ENCODE measurements at places on chromosomes 13 and 19.

GRCh38 chr13:34749046-34749445 lies 193.0 kb upstream of the NBEA start:
- no peak for DNase-seq

DNA sequence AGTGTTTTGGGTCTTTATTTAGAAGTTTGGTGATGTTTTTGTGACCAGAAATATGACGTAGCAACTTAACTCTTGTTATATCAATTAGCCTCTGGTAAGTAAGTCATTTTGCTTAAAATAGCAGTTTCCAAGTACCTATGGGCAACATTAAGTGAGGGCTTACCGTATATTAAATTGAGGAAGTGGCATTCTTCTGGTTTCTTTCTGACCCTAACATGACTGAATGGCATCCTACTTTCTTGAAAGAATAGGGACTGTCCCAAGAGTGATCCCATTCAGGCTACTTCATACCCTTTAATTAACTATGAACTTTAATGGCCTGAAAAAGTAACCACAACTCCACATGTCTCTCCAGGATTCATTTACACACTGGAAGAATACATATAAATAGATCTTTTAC lies 106.6 kb downstream of the MZT1 start:
- DNase-seq: no peak

- DNase-seq: no peak
Observed at GRCh38 chr19:46155237-46155636, 7.2 kb downstream of the IGFL2 start.

DNA sequence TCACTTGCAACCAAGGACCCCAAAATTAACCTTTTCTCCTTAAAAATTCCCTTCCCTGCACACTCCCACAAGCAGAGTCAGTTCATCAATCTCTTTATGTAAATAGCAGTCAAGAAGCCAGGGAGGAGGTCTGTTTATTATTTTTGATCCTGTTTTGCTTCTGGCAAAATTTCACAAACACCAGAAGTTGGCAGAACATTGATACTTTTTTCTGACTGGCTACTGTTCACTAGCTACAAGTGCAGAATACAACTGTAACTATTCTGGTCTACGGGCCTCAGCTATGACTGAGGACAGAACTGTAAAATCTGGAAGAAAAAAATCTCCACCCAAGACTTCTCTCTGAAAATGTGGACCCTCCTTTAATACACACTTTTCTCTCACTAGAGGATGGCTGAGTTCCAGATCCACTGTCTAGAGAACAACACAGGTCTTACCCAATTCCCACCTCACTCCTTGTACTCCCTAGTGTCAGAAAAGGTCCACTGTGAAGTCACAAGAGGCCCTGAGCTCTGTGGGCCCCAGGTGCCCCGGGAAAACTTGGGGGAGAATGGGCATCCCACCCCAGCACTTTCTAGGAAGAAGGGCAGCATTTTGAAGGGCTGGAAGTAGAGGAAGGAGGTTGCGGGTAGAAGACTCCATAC lies 14.5 kb downstream of the STARD13 start:
- DNase-seq: no peak

GRCh38 chr13:98506728-98507230 lies 70.1 kb downstream of the STK24 start:
- no peak for DNase-seq

- peak; percentile 66 for DNase-seq
Observed at GRCh38 chr13:21326155-21327031, 132.7 kb downstream of the ZDHHC20 start.

DNA sequence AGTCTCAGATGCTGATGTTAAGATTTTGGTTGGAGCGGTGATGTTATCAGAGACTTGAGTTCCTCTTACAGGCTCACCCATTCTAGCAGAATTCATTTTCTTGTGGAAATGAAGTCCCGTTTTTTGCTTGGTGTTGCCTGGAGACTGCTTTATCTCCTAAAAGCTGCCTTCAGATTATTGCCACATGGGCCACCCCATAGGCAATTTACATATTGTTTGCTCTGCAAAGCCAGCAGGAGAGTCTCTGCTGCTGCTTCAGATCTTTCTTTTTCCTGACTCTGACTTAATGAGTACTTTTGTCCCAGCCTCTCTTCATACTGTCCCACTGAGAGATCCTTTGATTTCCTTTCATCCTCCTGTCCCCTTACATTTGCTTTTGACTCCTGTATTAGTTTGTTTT lies 114.6 kb downstream of the TDRD3 start:
- DNase-seq: no peak

GRCh38 chr19:46387713-46388130 lies 25.6 kb downstream of the CCDC8 start:
- DNase-seq: no peak

GRCh38 chr19:2059422-2060201 lies 8.6 kb upstream of the MKNK2 start:
- no peak for DNase-seq

GRCh38 chr13:43650882-43651281 lies 135.9 kb downstream of the ENOX1 start:
- DNase-seq: no peak

DNA sequence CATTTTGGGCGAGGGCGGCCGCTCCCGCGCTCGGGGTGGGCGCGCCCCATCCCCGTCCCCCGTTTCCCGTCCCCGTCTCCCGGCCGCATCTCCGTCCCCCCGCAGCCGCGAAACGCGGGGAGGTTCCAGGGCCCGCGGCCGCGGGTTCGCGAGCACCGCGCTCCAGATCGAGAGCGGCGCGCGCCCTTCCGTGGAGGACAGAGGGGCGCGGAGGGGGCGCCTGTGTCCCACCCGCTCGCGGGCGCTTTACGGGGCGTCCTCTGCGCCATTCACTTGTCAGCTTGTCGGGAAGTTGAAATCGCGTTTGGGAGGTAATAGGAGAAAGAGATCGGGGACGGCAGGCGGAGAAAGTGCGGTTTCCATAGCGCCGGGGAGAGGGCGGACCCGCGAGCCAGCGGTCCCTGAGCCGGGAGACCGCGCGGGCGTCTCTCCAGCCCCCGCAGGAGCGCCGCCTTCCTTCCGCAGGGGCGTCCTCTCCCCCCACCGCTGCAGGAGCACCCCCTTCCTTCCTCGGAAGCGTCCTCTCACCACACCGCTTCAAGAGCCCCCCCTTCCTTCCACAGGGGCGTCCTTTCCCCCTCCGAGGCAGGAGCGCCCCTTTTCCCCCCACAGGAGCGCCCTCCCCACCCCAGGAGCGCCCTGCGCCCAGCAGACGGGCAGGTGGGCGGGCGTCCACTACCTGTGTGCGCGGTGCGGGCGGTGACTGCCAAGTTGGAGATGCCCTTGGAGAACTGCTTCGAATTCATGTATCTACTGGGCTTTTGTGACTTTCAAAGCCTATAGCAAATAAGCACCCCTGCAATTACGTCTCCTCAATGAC lies 962 bp upstream of the IRS2 start:
- no peak for DNase-seq

- DNase-seq: no peak
Observed at GRCh38 chr19:480016-480855, 16.1 kb upstream of the MADCAM1 start.

DNA sequence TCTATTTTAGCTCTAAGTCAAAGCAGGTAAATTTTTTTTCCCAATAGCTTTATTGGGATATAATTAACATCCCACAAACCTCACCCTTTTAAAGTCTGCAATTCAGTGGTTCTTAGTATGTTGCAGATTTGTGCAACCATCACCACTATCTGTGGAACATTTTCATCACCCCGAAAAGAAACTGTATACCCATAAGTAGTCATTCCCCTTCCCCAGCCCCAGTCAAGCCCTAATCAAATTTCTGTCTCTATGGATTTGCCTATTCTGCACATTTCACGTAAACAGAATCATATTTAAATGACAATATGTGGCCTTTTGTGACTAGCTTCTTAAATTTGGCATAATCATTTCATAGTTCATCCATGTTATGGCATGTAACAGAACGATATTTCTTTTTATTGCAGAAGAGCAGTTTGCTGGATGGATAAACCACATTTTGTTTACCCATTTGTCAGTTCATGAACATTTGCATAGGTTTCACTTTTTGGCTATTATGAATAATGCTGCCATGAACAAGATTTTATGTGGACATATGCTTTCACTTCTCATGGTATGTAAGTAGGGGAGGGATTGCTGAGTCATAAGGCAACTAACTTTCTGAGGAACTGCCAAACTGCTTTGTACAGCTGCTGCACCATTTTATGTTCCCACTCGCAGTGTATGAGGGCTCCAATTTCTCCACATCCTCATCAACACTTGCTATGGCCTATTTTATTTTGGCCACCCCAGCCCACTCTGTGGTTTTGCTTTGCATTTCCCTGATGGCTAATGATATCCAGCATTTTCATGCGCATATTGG lies 10.9 kb downstream of the SLC46A3 start:
- DNase-seq: no peak

GRCh38 chr19:31258211-31259052 lies 90.8 kb downstream of the TSHZ3 start:
- no peak for DNase-seq

GRCh38 chr19:36489920-36490415 lies 607 bp upstream of the ZNF566 start:
- DNase-seq: no peak

All from spinal cord (tissue), 10 donors.